Lung (tissue), 17 donors: ENCODE measurements at places on chromosomes 3 and 15. TPM values are rescaled to one million over a fixed set of nuclear protein-coding genes. Genes with fewer than 3 reads are reported as not detected.

DNA sequence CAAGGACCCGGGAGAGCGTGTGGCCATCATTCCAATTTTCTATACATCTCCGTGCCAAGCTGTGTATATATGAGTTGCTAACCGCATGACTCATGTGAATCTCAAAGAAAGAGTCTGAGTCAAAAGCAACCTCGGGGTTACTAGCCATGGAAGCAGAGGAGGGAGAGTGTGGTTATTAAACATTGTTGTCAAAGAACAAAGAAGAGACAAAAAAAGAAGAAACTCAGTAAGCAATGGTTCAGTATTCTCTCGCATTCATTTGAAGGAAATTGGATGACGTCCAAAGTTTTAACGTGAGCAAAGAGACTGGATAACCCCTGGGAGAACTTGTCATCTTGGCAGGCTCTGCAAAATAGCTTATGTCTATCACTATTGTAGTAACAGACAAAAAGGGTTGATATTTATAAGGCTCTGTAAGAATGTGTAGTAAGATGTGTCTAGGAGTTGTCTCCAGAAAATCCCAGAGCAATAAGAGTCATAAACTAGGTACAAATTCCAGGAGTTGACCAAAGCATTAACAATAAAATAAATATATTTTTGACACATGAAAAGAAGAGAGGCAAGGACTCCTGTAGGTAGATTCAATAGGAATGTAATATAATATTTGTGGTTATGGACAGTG, 52.8 kb upstream of the GRM7 start:
- H3K4me1 ChIP-seq, result no peaks in the 10 kb centered on the region
- H3K4me3 ChIP-seq, result no peak overlapping the region
- no peak for DNase-seq

Gene CD200R1
- total RNA-seq, result 2.2 TPM

Gene C2CD4A
- total RNA-seq, result 0.67 TPM

Gene FEZF2
- total RNA-seq, result not detected

DNA sequence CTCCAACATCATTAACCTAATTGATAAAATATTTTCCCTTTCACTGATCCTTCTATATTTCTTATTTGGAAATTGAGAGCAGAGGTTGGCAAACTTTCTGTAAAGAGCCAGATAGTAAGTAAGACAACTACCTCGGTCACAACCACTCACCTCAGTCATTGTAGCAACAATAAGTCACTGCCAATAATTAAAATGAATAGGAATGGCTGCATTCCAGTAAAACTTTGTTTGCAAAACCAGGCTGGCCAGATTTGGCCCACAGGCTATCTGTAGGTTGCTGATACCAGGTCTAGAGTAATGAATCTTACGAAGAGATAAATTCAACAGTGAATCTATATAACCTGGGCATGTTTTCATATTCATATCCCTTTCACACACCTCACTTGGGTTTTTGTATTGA, 316.2 kb upstream of the TBC1D5 start:
- DNase-seq, result no peak
- H3K4me3 ChIP-seq, result no peak overlapping the region
- no peaks in the 10 kb centered on the region for H3K27me3 ChIP-seq
- H3K27ac ChIP-seq, result no peak overlapping the region
- H3K36me3 ChIP-seq, result no peaks in the 10 kb centered on the region
- no peaks in the 10 kb centered on the region for H3K4me1 ChIP-seq

Gene CFAP20DC
- 2.3 TPM for total RNA-seq
